ENCODE measurements at places on chromosomes 5 and 9. TPM values are rescaled to one million over a fixed set of nuclear protein-coding genes. Genes with fewer than 3 reads are reported as not detected.

DNA sequence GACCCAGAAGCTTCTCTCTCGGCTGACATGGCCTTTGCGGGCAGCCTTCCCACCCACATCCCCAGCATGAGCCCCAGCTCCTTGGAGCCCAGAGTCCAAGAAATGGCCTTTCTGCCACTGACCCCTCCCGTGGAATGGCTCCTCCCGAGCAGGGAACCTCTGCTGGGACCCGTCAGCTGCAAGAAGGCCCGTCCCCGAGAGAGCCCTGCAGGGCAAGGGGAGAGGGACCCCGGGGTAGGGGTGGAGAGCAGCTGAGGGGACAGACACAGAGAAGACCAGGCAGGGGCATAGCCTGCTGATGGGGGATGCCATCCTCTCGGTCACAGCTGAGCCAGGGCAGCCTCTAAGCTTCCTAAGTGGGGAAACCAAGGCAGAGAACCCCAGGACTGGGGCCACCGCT, 11.2 kb upstream of the NOTCH1 start:
- DNase-seq, result no peak

Gene FRMD3
- 63.6 TPM for total RNA-seq

DNA sequence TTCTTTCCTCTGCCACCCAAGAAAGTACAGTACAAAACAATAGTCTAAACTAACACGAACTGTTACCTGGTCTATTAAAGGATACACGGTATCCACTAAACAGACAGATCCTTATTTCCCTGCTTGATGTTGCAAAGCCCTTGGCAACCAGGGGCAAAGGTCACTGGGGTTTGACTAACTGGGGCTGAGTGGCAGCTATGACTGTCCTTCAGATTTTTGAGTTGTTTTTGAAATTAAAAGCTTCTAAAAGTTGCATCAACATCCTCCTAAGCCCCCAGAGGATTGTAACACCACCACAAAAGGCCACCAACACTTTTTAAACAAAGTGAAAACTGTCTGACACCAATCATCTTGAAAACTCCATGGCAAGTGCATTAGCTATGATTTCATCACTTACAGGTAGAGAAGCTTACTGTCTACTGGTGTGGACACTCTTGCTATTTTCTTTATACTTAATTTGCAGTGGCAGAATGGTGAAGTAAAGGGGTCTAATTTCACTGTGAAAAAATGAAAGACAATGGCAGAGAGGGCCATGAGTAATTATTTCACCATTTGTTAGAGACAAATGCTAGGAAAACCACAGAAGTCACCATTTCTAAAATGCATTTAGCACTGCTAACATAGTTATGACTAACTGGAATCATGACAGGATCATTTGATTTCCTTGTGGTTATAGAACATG, 292.4 kb downstream of the EFNA5 start:
- DNase-seq, result no peak

Gene SARDH
- 1.4 TPM for total RNA-seq

Gene PCDHB11
- 3.3 TPM for total RNA-seq

Measured in left cardiac atrium (tissue), 4 donors.